HT1080 (cell line): ENCODE measurements at places on chromosomes 5 and 9. TPM values are rescaled to one million over a fixed set of nuclear protein-coding genes. Genes with fewer than 3 reads are reported as not detected.

DNA sequence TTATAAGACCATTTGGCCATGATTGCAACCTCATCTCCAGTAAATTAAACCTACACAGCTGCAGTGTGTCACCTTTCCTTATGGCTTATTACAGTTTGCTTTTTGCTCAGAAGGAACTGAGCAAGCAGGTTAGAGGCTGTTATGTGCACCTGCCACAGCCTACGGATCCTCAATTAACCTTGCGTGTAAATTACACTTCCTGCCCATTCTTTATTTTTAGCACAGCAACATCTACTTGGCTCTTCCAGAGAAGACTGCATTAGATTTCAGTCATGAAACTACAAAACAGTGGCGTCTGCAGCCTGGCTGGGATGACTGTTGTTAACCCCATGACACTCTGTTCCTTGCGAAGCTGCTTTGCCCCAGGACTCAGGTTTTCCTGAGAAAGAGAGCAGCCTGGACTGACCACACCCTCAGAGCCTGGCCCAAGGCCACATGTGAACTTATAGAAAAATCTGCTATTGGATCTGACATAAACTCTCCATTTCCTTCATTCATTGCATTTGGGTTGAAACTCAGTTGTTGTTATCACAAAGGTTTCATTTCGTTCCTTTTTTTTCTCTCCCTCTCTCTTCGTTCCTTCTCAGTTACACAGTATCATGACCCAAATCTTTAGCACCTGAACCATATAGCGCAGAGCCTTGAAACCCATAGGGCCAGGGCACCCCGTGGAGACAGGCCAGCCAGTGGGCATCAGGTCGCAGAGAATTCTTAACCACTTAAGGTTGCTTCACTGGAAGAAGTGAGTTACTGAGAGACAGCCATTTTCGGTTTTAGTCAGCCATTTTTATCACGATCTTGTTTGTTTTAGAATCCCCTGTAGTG is 138.6 kb downstream of the PALM2AKAP2 start:
- DNase-seq: no peak

GRCh38 chr9:18385696-18386490 is 88.1 kb upstream of the ADAMTSL1 start:
- DNase-seq: no peak

The CRB2 gene
- total RNA-seq: not detected in 2 replicates

- DNase-seq: no peak
Observed at GRCh38 chr9:86868616-86869015, 78.7 kb downstream of the GAS1 start.

- DNase-seq: peak; percentile 76
Observed at GRCh38 chr9:16526380-16526779, 344.1 kb downstream of the BNC2 start.

GRCh38 chr5:45252978-45253377 is 443.2 kb downstream of the HCN1 start:
- no peak for DNase-seq

DNA sequence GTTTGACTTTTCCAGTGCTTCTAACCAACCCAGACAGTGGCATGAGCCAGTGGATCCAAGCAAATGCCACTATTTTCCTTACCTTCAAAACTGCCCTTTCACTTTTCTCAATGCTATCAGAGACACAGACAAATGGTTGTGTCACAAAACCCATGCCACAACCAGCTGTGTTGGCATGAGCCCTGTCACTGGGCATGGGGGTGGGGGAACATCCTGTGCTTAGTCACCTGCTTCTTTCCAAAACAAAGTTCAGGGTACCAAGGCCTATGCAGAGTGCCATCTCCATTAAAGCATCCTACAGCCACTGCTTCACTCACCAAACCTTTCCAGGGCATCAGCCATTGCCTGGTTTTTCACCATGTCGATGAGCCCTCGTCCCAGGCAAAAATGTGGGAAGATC is 30.1 kb downstream of the NIPSNAP3B start:
- DNase-seq: peak; percentile 34

- peak; percentile 44 for DNase-seq
Observed at GRCh38 chr5:150261231-150261630, 28.3 kb downstream of the CAMK2A start.
